ENCODE measurements at places on chromosomes 3 and 15.

GRCh38 chr3:70849911-70850699 is 537.7 kb upstream of the MDFIC2 start:
- DNase-seq, result peak; percentile 85

GRCh38 chr3:186200726-186201125 is 91.8 kb upstream of the ETV5 start:
- no peak for DNase-seq

DNA sequence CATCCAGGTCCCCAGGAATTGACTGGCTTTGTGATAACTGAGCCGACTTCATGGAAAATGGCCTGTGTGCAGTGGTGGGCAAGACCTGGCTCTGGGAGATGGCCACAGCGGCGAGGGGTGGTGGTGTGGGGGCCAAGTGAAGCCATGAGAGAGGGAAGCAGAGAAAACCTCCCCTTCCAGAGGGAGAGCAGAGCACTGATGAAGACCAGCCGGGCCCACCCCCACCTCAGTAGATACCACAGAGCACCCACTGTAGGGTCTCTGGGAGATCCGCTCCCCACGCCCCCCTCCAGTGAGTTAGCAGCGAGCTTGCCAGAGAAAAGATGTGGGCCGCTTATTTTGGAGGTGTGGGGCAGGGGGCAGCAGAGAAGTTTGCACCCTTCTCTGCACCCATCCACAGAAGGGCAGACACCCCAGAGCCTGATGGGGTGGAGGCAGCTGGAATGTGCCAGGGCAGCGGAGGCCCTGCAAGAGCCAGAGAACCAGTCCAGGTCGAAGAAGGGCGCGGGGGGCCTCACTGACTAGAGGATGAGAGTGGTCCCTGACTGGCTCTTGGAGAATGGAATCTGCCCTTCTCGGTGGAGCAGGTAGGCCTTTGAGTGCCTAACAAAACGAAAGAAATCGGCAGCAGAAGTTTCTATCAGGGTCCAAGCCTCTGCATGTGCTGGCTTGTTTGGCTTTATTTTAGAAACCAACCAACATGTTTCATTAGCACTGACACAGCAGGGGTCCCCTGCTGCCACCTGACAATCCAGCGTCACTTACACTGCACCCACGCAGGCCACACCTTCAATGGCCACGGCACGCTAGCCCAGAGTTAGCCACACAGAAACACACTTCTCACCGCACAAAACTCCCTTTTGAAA is 28.3 kb downstream of the MELTF start:
- no peak for DNase-seq

- DNase-seq, result no peak
Observed at GRCh38 chr15:40161693-40162391, 973 bp downstream of the BUB1B start.

DNA sequence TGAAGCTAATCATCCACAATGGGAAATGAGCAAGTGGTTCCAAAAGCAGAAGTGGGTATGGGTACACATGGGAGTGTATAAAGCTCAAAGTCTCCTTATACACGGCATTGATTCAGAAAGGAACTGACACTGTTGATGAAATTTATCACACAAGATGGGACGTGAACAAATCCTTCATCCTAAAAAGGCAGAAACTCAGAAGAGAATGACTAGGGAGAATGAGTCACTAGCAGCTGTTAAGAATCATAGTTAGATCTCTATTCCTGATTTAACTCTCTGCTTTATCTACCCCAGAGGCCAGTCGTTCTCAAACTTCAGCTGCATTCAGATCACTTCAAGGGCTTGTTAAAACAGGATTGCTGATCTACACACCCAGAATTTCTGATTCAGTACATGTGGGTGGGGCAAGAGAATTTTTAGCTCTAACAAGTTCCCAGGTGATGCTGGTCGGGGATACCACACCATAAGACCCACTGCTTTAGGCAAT is 97.7 kb upstream of the PHLDB2 start:
- DNase-seq, result peak; percentile 88

DNA sequence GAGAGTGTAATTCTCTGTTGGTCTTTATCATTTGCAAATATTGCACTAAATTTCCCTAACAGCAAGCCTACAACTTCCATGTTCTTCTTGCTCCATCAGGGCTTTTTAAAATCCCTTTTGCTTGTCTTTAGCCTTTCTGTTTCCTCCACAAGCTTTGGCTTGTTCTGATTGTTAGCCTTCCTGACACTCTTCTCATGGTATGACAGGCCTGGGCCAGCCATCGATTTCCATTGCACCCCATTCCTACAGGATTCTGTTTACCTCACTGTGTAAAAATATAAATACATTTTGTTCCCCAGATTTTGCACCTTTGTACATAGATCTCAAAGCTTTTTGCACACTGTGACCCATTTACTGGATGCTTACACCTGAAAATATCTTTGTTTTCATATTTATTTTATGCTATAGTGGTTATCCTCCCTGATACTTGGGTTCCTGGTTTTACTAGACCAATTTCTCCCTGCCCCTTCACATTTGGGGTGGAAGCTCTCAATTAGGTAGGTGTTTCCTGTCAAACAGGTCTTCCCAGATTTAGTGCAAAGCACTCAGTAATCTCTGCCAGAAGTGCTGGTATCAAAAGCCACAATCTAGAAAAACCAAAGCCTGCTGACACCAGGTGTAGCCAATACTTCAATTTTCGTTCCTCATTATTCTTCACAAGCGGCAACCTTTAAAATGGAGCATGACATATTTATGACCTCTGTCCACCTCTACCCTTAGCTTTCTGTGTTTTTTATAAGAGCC is 57.9 kb upstream of the PPP2R3A start:
- no peak for DNase-seq

DNA sequence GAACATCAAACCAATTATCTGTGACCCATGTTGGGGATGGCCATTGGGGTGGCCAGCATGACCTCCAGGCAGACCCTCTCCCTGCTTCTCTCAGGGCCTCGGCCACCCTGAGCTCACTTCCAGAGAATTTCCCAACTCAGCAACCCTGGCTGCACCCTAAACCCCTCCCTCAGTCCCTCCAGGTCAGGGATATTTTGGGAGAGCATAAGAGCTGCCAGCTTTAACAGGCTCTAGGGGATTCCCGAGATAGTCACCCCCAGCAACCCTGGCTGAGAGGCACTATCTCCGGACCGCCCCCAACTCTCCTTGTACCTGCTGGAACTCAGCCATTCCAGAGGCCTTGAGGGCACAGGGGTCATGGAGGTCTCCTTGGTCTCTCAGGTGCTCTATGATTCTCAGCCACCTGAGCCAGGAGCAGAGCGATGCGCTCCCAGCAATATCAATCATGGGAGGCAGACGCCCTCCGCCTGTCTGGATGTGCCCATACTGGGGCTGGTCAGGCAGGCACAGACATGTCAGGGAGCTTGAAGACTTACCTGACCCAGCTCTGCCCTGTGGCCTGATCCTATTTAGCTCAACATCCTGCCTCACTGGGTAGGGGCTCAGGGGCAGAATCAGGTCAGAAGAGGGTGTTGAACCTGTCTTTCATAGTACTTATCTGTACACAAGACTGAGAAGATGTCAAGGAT is 34.9 kb upstream of the CILP start:
- DNase-seq, result no peak

DNA sequence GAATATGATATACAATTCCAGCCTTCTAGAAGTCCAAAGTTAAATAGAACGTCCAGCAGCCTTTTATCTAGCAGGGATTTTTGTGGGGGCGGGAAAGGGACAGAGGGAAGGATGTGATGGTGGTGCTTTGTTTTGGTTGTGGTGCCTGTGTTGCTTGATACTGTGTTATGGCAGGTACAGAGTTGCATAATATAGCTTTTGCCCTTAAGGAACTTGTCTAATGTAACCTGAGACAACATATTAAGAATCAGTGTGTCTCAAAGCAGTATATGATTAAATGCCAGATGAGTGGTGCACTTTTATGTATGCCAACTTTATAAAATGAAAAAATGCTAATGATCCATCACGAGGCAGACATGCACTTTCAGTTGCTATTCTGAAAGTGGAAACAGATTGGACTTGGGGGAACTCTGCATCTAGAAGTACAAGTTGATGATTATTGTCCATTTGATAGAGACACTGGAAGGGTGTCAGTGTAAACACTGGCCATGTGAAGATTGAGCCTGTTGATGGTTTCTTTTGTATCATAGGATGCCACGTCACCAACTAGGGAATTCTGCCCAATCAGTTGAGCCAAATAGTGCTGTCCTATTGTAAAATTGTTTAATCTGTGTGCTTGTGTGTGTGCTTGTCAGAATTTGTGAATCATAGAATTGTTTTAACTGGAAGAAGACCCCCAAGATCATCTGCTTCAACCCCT is 23.0 kb downstream of the NEO1 start:
- peak; percentile 63 for DNase-seq

DNA sequence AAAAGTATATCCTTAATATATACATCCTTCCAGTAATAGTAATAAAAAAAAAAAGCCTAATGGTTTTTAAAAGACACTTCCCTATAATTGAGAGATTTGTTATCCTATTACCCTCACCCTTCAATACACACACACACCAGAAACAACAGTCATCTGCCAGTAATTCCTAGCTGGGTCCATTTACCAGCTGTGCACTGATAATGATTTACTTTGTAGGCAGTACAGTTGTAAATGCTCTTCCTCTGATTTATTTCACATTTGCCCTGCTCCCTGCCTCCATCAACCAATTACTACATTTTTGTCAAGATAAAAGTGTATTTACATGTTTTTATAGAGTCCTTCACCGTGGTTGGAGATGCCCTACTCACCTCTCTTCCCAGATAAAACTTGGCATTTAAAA is 12.4 kb downstream of the TPM1 start:
- DNase-seq, result no peak

GRCh38 chr3:162945626-162946025 is 1449.0 kb downstream of the OTOL1 start:
- DNase-seq, result no peak

- no peak for DNase-seq
Observed at GRCh38 chr15:71355268-71355667, 240.0 kb downstream of the THSD4 start.

GRCh38 chr15:73436613-73437012 is 6.4 kb upstream of the REC114 start:
- no peak for DNase-seq

DNA sequence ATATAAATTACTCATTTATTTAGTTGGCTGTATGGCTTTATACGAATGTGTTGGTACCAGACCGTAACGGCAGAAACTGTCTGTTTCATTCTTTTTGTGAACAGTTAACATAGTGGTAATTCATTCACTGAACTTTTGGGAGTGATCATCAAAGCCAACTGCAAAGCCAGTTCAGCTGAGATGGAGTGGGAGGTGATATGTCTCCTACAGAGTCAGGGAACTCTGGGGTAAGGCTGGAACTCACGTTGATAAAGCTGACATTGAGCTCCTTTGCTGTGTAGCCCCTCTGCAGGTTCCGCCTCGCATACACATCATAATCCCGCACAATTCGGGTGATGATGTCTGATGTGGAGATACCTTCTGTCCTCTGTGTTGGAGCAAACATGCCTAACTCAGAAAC is 25.4 kb downstream of the SLC51A start:
- no peak for DNase-seq

GRCh38 chr15:89554247-89554646 is 21.0 kb upstream of the TICRR start:
- no peak for DNase-seq

- DNase-seq, result no peak
Observed at GRCh38 chr3:148903941-148904340, 38.8 kb downstream of the CPA3 start.

- DNase-seq, result peak; percentile 82
Observed at GRCh38 chr15:31024330-31024729, 32.9 kb upstream of the MTMR10 start.

DNA sequence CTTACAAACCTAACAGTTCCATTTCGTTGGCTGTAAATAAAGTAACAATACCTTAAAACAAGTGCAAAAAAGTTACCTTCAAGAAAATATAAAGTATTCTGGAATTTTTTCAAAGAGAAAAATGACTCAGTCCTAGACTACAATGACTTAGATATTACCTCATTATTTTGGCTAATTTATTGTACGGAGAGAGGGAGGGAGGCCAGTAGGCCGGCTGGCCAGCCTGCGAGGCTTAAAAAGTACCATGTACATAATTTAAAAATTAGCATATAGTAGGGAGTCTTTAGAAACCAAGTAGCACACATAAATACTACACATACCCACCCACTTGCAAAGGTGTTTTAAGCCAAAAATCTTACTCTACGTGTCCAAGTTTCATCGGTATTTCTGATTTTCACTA is 41.9 kb upstream of the MAP4 start:
- peak; percentile 47 for DNase-seq

Measured in fibroblast of mammary gland (primary cell).